Fibroblast of villous mesenchyme (primary cell): ENCODE measurements at places on chromosomes 6 and 20.

DNA sequence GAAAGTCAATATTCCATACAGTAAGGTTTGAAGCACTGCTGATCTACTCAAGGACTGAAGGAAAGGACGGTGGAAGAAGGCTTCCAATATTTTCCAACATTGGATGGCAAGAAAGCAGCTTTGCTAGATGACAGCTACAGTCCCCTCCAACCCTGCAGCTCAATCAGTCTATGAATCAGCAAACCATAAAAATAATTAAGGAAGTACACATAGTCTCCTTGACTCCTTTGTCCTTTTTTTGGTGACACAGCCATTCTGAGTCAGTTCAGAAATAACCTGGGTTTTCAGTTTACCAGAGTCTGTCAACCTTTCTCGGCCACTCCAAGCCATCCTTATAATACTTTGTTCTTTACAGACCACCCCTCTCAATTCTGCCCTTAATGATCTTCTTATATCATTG, 232.5 kb downstream of the IBTK start:
- no peak for DNase-seq

GRCh38 chr6:110484321-110484720, 7.9 kb upstream of the SLC22A16 start:
- peak; percentile 13 for DNase-seq

DNA sequence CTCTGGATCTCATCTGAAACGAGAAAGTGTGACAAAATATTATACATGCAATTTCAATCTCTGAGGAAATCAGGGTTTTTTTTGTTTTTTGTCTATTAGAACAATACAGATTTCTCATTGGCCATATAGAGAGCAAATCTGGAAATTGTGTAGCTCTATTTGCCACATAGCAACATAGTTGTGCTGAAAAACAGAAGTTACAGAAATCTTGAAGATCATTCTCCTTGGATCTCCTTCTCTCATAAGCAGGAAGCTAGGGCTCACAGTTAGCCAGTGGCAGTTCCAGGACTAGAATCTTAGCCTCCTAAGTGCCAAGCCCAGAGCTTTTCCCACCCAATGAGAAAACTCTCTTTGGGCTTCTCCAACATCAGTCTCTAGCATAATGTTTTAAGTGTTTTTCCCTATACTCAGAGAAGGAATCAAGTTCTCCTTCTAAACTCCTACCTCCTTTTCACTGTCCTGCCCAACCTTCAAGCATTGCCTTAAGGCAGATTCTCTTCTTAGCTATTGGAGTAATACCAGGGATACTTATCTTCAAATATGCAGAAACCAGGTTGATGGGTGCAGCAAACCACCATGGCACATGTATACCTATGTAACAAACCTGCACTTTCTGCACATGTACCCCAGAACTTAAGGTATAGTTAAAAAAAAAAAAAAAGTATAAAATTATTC, 211.6 kb downstream of the ALDH8A1 start:
- no peak for DNase-seq

DNA sequence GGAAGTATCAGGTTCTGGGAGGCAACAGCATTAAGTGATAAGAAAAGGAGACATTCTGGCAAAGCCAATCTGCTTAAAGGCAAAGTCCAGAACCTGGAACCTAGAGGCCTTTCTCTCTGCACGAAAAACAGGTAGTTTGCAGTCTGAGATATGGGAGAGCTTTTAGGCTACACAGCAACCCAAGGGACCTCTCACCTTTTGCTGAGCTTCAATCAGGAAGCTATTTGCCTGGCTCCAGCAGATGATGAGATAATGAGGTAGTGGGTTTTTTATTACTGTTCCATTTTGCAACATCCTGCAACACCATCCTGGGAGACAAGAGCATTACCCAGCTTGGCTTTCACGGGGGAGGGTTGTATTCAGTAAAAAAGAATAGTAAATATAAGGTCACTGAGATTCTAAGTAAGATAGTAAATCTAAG, 143.1 kb downstream of the ADGRG6 start:
- DNase-seq, result peak; percentile 76

- no peak for DNase-seq
These were observed 18.0 kb downstream of the ZNF217 start for GRCh38 chr20:53575481-53576194.

DNA sequence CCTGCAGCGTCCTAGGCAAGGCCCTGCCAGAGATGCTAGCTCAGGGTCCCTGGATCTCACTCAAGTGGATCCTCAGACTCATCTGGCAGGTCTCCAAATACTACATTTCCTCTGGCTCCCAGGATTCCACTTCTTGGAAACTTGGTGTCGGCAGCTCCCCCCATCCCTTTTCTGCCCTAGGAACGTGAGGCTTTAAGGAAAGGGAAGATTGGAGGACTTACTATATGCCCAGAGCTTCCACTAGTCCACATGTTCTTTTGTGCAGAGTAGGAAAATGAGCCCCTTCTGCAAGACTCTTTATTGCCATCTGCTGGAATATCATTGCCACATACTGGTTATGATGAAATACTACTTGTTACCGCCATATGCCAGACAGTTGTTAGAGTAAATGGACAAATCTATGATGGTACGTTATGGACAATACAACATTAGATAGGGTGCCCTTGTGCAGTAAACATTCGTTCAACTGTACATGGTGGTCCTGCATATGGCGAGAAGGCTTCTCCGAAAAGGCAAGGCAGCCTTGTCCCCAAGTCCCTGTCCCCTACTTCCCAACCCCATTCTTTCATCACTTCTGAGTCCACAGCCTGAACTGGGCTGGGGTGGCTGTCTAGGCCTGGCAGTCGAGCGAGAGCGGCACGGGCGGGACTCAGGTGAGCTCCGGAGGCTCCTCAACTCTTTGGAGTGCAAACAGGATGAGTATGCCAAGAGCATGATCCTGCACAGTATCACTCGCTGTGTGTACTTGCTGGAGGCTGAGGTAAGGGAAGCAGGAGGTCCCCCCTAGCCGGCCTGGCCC, 780 bp downstream of the ARMC12 start:
- DNase-seq, result peak; percentile 89
